Small intestine (tissue), 16 donors: ENCODE measurements at places on chromosomes 16 and 17. TPM values are rescaled to one million over a fixed set of nuclear protein-coding genes. Genes with fewer than 3 reads are reported as not detected.

GRCh38 chr16:2517954-2518605 is 2.1 kb upstream of the AMDHD2 start:
- peak overlapping the region; percentile 14 for H3K27ac ChIP-seq
- peaks cover 3% of the 10 kb centered on the region for H3K4me1 ChIP-seq
- H3K27me3 ChIP-seq = no peaks in the 10 kb centered on the region
- no peaks in the 10 kb centered on the region for H3K36me3 ChIP-seq
- no peak for DNase-seq
- H3K4me3 ChIP-seq = no peak overlapping the region

DNA sequence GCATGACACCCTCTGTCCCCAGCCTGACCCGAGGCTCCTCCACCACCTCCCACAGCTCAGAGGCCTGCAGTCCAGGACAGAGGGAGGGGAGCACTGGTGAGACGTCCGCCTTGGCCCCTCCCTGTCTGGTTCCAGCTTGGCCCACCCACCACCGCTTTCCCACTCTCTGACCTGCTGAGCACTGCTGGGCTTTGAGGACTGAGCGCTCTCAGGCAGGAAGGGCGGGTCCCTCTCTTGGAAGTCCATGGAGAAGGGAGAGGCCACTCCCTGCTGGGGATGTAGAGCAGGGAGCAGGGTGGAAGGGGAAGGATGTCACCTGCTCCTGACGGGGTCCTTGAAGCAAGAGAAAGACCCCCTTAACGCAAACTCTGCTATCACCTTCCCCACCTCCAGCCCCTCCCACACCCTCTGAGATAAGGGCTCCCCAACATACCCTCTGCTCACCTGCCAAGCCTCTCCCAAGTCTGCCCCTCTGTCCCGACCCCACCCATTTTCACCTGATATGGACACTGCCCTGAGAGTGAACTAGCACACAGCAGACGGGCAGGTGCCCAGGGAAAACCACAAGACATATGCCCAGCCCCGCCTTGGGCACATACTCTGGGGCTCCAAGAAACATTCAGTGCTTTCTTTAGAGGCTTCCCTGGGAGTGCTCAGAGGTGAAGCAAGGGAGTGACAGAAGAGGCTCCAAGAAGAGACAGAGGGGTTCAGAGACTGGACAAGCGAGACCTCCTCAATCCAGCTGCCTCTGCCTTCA is 1.4 kb downstream of the OSBPL7 start:
- peak; percentile 96 for DNase-seq
- H3K27ac ChIP-seq = peak overlapping the region; percentile 96
- H3K4me1 ChIP-seq = no peaks in the 10 kb centered on the region
- no peaks in the 10 kb centered on the region for H3K27me3 ChIP-seq
- no peak overlapping the region for H3K4me3 ChIP-seq

DNA sequence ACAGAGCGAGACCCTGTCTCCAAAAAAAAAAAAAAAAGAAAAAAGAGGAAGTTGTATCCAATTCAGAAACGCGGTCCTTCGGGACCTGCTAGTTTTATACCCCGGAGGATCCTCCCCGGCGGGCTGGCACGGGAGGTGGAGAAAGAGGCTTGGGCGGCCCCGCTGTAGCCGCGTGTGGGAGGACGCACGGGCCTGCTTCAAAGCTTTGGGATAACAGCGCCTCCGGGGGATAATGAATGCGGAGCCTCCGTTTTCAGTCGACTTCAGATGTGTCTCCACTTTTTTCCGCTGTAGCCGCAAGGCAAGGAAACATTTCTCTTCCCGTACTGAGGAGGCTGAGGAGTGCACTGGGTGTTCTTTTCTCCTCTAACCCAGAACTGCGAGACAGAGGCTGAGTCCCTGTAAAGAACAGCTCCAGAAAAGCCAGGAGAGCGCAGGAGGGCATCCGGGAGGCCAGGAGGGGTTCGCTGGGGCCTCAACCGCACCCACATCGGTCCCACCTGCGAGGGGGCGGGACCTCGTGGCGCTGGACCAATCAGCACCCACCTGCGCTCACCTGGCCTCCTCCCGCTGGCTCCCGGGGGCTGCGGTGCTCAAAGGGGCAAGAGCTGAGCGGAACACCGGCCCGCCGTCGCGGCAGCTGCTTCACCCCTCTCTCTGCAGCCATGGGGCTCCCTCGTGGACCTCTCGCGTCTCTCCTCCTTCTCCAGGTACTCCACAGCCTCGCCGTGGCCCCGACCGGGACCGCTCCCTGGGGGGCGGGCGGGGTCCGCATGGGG is at the start of gene CDH3:
TSS of gene CDH3 (plus strand) at position 596 of the 779 bp plus-strand sequence. CDS start at position 666, 70 bp downstream.
- H3K27me3 ChIP-seq = peaks cover 3% of the 10 kb centered on the region
- H3K4me3 ChIP-seq = peak within 1 kb of the TSS; percentile 48
- no peaks in the 10 kb centered on the region for H3K4me1 ChIP-seq

- no peaks in the 10 kb centered on the region for H3K27me3 ChIP-seq
- no peak overlapping the region for H3K27ac ChIP-seq
- no peaks in the 10 kb centered on the region for H3K36me3 ChIP-seq
- H3K4me1 ChIP-seq = no peaks in the 10 kb centered on the region
- no peak overlapping the region for H3K4me3 ChIP-seq
- DNase-seq = no peak
Measured at GRCh38 chr16:84907575-84907974, 87.8 kb downstream of the CRISPLD2 start.

The KRTAP4-4 gene
- not detected for polyA plus RNA-seq

The SLC2A4 gene
- polyA plus RNA-seq = 1.9 TPM

The FBXW10B gene
- 0.81 TPM for polyA plus RNA-seq

- no peak for DNase-seq
- H3K4me1 ChIP-seq = no peaks in the 10 kb centered on the region
- no peaks in the 10 kb centered on the region for H3K36me3 ChIP-seq
- H3K4me3 ChIP-seq = no peak overlapping the region
- H3K27me3 ChIP-seq = no peaks in the 10 kb centered on the region
Measured at GRCh38 chr16:82017911-82018568, 6.8 kb upstream of the SDR42E1 start.

The CBLN1 gene
- polyA plus RNA-seq = not detected

- H3K27me3 ChIP-seq = peaks cover 7% of the 10 kb centered on the region
- H3K36me3 ChIP-seq = no peaks in the 10 kb centered on the region
- H3K27ac ChIP-seq = no peak overlapping the region
Measured at GRCh38 chr17:48038687-48039086, 1.1 kb upstream of the COPZ2 start.

The LAT gene
- 7.5 TPM for polyA plus RNA-seq

The CAVIN1 gene
- 20.5 TPM for polyA plus RNA-seq

- no peak for DNase-seq
- no peak overlapping the region for H3K4me3 ChIP-seq
- no peak overlapping the region for H3K27ac ChIP-seq
Measured at GRCh38 chr16:17053536-17054160, 417.1 kb downstream of the XYLT1 start.

- no peak overlapping the region for H3K4me3 ChIP-seq
- H3K27ac ChIP-seq = no peak overlapping the region
- no peak for DNase-seq
- no peaks in the 10 kb centered on the region for H3K27me3 ChIP-seq
Measured at GRCh38 chr16:78392585-78393195, 293.2 kb downstream of the WWOX start.

- peaks cover 20% of the 10 kb centered on the region for H3K4me1 ChIP-seq
- H3K4me3 ChIP-seq = no peak overlapping the region
- no peak overlapping the region for H3K27ac ChIP-seq
- H3K36me3 ChIP-seq = peaks cover 4% of the 10 kb centered on the region
- no peak for DNase-seq
Measured at GRCh38 chr17:75485688-75486087, 29.3 kb downstream of the TMEM94 start.

The TMIGD1 gene
- 0.13 TPM for polyA plus RNA-seq

GRCh38 chr17:7549401-7550055 is 670 bp downstream of the TNFSF12 start:
- peaks cover 15% of the 10 kb centered on the region for H3K36me3 ChIP-seq
- H3K27ac ChIP-seq = peak overlapping the region; percentile 90
- DNase-seq = peak; percentile 80
- peaks cover 2% of the 10 kb centered on the region for H3K4me1 ChIP-seq
- H3K4me3 ChIP-seq = peak overlapping the region; percentile 70

GRCh38 chr17:79415365-79415764 is 195.5 kb downstream of the RBFOX3 start:
- no peaks in the 10 kb centered on the region for H3K4me1 ChIP-seq
- no peaks in the 10 kb centered on the region for H3K36me3 ChIP-seq
- H3K27me3 ChIP-seq = peaks cover 22% of the 10 kb centered on the region
- H3K4me3 ChIP-seq = no peak overlapping the region
- DNase-seq = no peak

GRCh38 chr17:27535975-27536374 is 79.7 kb downstream of the KSR1 start:
- no peaks in the 10 kb centered on the region for H3K36me3 ChIP-seq
- DNase-seq = no peak
- H3K4me1 ChIP-seq = peaks cover 24% of the 10 kb centered on the region
- no peaks in the 10 kb centered on the region for H3K27me3 ChIP-seq
- peak overlapping the region; percentile 93 for H3K27ac ChIP-seq
- no peak overlapping the region for H3K4me3 ChIP-seq

The CHST4 gene
- polyA plus RNA-seq = not detected
